Mucosa of gallbladder (tissue), 1 donor: ENCODE measurements at places on chromosomes 3 and 15. TPM values are rescaled to one million over a fixed set of nuclear protein-coding genes. Genes with fewer than 3 reads are reported as not detected.

The PLA2G4E gene
- 0.09 TPM for total RNA-seq

DNA sequence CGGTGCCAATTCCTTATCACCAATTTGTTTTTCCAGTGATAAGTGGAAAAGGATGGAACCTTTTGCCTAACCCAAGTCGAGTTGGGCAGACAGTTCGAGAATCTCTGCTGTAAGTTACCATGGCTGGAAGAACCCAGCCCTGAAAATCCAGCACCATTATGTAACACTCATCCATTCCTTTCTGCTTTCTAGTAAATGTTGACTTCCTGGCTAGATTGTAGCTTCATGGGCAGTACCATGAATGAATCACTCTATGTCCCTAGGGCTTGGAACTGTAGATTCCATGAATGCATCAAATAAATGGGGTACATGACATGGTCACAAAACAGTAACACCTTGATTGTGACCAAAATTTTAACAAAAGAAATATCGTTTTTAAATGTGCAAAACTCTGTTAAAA is 14.0 kb downstream of the CHCHD4 start:
- no peak for DNase-seq

GRCh38 chr3:53856964-53857363 is 10.6 kb downstream of the IL17RB start:
- no peak for DNase-seq

The ZIC1 gene
- total RNA-seq: 0.06 TPM

DNA sequence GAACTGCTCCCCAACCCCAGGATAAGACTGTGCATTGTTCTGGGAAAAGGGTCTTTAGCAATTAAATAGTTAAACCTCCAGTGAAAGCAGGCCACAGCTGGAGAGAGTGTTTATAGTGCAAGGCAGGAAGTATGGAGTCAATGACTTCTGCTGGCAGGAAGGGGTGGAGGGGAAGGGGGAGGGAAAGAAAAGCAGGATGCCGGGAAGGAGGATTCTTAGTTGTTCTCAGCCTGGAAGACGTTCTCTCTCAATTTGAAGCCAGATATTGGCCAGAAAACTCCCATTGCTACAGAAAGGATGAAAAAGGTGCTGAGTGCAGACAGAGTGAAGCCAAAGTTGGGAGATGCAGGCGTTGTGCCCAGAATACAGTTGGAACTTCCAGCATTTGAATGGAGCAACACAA is 35.7 kb upstream of the ACTL6A start:
- DNase-seq: peak; percentile 39

GRCh38 chr3:15300323-15301078 is 31.9 kb downstream of the SH3BP5 start:
- DNase-seq: no peak

DNA sequence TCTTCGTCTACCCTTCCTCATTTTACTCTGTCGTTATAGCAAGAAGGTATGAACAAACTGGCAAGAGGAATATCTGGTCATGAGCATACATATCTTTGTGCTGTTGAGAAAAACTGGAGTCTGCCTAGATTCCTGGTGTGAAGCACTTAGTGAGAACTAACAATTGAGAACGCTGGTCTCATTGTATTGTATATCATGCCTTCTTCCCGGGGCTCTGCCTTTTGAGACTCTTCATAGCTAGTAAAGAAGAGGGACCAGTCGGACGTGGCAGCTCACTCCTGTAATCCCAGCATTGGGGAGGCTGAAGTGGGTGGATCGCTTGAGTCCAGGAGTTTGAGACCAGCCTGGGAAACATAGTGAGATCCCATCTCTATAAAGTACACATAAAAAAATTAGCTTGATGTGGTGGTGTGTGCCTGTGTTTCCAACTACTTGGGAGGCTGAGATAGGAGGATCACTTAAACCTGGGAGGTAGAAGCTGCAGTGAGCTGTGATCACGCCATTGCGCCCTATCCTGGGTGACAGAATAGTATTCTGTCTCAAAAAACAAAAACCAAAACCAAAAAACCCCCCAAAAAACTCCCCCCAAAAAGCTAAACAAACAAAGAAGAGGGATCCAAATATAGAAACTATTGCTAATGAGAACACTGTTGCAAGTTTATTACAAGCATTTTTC is 11.8 kb downstream of the CMC1 start:
- DNase-seq: no peak

The CHRM5 gene
- total RNA-seq: not detected

DNA sequence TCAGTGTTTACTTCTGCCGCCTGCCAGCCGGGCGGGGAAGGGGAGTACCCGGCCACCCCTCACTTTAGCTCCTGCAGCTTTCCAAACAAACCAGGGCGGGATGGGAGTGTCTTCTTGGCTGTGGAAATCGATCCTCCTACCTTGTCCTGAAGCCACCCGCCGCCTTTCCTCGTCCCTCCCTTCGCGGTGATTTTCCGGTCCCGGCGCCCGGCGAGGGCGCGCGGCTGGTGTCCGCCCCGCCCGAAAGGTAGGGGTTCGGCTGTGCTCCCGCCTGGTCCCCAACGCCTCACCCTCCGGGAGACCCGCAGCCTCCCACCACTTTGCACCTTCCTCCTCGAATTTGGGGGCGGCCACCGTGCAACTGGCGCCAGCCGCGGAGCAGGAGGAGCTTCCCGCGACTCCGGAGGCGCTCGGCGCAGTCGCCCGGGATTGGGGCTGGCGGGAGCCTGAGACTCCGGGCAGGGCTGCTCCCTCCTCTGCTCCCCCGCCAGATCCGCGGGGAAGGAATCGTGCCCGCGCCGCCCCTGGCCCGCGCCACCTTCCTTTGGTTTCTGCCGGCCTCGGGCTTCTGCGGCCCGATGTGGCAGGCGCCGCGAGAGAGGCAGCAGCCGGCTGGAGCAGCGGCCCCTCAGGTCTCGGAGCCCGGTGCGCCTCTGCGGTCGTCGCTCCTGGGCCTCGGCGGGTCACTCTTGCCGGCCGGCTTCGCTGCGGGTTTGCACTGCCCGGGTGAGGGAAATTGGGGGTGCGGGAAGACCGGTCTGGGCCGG is 30.7 kb upstream of the ST3GAL6 start:
- no peak for DNase-seq

DNA sequence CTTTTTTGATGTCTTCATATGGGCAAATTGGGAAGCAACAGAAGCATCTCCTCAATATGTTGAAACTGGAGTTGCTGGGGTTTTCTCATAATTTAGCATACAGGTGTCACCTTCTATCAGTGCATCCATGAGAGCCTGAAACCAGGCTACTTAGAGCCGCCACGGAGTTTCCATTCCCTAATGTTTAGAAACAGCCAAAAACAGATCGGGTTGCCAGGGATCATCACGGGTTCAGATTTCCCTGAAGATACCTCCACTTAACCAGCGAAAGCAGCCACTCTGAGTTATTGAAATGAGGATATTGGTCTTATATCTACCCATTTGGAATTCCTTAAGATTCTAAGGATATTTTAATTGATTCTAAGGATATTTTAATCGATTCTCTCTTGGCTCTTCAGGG is 14.5 kb downstream of the TERB2 start:
- no peak for DNase-seq

The SLC24A1 gene
- total RNA-seq: 8.7 TPM

The TRAIP gene
- total RNA-seq: 2.4 TPM

DNA sequence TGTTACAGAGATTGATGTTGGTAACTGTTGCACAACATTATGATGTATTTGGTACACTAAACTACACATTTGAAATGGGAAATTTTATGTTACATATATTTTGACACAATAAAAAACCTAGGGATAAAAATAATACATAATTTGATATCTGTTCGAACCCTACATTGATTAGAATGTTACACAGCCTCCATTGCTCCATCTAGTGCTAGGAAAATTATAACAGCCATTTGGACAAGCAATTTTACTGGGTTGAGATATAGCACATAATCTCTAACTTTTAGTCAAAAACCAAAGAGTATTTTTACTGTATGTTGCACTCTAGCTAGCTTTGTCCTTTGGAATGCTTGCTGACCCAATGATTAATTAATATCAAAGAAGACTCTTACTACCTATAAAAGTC is 108.1 kb downstream of the LSAMP start:
- no peak for DNase-seq

DNA sequence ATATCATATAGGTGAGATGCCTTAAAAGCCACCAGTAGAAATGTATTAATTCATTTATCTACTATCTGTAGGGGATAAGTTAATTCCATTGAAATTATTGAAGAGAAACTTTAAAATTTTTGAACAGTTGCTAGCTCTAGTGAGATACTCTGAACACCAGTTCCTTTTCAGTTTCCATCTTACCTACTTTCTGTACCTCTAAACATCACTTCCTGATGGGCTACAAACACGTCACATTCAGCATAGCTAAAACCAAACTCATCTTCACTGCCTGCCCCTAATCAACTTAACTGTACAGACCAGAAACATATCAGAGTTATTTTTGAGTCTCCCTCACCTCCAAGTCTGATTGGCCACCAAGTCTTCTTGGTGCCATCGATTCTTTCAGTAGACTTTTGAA is 88.9 kb downstream of the FEZF2 start:
- DNase-seq: no peak

GRCh38 chr3:189677667-189678066 is 46.5 kb downstream of the TP63 start:
- DNase-seq: no peak

- no peak for DNase-seq
These were observed 236.4 kb downstream of the CDIN1 start for GRCh38 chr15:36815786-36816185.

- no peak for DNase-seq
These were observed 63.2 kb upstream of the ATP11B start for GRCh38 chr3:182729903-182730674.

- no peak for DNase-seq
These were observed 77.4 kb upstream of the SEC13 start for GRCh38 chr3:10398341-10398740.

GRCh38 chr3:195028877-195029606 is 241.9 kb downstream of the XXYLT1 start:
- no peak for DNase-seq

GRCh38 chr3:107289354-107289753 is 87.9 kb upstream of the CCDC54 start:
- no peak for DNase-seq

DNA sequence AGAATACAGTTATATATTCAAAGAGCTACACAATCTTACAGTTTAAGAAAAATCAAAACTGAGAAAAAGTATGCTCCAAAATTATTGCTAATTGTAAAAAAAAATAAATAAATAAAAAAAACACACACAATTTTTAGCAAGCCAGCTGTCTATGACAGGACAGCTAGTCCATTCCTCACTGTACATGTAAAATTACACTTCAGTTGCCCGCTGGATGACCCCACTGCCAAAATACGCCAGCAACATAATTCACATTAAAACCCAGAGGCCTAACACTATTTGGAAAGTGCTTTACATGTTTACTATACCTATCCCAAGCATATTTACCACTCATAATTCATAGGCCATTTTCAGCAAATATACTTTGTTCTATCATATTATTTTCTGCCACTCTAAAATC is 5.8 kb downstream of the MYO9A start:
- DNase-seq: no peak
